Vagina (tissue), 2 donors: ENCODE measurements at places on chromosomes 12 and 14.

GRCh38 chr14:83255727-83256090, 1722.1 kb upstream of the SEL1L start:
- no peak for DNase-seq

DNA sequence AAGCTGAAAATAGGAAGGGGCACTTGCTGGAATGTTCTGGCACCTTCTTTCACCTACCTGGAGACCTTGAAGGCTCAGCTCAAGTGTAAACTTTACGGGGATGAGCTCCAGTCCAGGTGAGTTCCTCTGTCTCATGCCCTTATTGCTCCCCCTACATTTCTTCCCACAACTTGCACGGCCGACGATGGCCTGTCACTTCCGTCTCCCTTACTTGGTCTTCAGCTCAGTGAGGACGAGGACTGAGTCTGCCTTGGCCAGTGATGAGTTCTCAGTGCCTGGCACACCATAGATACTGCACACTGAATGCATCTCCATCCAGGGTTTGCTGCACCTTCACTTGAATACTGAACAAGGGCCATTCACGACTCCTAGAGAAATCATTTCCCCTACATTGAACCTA, 21.4 kb downstream of the ADGRD1 start:
- DNase-seq, result no peak

DNA sequence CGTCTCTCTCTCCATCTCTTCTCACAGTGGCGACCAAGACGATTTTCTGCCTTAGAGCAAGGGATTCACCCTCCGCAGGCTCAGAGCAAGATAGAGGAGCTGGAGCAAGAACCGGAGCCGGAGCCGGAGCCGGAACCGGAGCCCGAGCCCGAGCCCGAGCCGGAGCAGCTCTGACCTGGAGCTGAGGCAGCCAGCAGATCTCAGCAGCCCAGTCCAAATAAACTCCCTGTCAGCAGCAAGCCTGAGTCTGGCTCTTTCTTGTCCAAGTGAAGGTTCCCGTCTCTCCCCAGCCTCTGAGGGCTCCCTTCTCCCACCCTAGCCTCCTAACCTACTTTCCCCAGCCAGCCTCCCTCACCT, 5.9 kb downstream of the LAG3 start:
- DNase-seq, result no peak

GRCh38 chr14:24133735-24134134, 2.3 kb upstream of the PSME1 start:
- no peak for DNase-seq
